ENCODE measurements at places on chromosomes 16 and 17.

- no peak for DNase-seq
Observed at GRCh38 chr16:68275611-68276191, 11.4 kb downstream of the SLC7A6 start.

DNA sequence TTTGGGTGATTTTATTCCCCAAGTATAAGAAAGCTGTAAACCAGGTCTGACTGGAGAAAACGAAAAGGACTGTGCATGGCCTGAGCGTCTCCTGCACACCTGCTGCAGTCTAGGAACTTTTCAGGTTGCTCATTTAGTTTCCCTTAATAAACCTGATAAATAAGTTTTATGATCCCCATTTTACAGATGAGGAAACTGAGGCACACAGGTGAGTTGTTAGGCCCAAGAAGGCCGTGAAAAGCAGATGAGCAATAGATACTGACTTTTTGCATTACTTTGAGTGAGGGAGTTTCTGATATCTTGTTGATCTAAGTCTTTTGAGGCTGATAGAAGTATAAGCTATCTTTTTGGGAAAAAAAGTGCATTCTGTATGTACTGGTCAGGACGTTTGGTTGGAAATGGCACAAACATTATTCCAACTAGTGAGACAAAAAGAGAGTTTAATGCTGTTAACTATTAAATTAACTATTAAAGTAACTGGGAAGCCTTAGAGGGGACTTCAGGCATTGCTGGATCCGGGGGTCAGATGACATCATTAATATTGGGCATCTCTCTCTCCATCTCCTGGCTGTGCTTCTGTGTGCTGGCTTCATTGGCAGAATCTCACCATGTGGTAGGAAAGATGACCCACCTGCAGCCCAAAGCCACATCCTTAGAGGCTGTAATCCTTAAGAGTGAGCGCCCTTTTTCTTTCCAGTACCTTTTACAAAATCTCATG is 163.4 kb downstream of the CMIP start:
- no peak for DNase-seq

GRCh38 chr16:65312795-65313194 is 190.9 kb upstream of the CDH11 start:
- DNase-seq, result no peak

DNA sequence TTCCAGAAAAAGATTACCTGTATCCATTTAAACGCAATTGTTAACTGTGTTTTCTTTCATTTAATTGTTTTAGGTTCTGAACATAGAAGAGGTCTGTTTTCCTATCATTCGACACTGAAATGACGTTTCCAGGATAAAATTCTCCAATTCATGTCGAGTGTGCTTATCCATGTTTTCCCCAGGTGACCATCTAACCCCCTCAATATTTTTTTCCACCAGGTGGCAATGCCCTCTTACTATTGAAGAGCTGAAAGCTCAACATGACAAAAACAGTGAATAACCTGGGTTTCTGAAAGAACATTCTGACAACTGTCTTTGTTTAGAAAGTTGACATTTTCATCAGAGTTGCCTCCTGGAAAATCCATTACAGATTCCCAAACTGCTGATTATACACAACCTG is 948.7 kb downstream of the KCNJ2 start:
- no peak for DNase-seq

DNA sequence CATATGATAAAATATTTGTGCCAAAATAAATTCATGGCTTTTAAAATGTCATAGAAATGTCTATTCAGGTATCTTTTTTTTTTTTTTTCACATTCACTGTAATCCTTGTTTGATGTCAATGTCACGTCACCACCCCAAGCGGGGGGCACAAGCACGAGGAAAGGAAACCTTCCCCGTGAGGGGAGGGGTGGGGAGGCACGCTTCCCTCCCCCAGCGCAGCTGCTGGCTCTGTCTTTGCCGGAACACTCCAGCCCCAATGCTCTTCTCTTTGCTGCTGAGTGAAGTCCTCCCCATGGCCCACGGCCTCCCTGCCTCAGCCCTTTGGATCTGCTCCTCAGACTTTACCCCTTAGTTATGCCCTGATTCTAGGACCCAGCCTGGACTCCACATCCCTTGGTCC is 1.5 kb downstream of the SLC35G3 start:
- no peak for DNase-seq

All from activated CD4-positive, alpha-beta T cell treated with anti-CD3 and anti-CD28 coated beads, Interleukin-2, amount 50 U/mL, for 24 hours (primary cell).